ENCODE measurements at places on chromosomes 2 and 18. TPM values are rescaled to one million over a fixed set of nuclear protein-coding genes. Genes with fewer than 3 reads are reported as not detected.

DNA sequence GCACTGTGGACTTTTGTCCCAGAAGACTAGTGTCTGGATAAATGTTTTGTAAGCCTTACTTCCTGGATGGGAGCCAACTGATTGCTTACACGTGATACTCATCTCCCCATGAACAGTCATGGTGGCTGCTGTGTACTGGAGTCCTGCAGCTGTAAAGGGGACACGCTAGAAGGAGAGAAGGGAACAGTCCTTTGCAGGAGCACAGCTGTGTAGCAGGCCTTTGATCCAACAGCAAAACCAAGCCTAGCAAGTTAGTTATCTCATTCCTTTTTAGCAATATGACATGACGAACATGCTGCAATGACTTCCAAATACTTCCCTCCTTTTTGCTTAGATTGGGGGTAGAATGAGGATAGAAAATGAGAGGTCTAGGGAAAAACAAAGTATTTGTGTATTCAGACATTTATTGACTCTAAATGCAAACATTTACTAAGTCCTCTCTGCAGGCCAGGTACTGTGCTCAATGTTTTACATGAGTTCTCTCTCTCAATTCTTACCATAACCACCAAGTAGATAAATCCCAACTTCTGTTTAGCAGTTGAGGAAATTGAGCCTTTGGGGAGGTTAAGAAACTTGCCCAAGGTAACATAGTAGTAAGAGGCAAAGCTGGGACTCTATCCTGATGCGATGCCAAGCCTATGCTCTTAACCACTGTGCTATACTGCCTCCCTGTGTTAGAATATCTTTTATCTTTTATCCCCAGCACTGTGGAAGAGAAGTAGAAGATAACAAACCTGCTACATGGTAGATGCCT lies 55.4 kb upstream of the CD28 start:
- DNase-seq, result no peak

DNA sequence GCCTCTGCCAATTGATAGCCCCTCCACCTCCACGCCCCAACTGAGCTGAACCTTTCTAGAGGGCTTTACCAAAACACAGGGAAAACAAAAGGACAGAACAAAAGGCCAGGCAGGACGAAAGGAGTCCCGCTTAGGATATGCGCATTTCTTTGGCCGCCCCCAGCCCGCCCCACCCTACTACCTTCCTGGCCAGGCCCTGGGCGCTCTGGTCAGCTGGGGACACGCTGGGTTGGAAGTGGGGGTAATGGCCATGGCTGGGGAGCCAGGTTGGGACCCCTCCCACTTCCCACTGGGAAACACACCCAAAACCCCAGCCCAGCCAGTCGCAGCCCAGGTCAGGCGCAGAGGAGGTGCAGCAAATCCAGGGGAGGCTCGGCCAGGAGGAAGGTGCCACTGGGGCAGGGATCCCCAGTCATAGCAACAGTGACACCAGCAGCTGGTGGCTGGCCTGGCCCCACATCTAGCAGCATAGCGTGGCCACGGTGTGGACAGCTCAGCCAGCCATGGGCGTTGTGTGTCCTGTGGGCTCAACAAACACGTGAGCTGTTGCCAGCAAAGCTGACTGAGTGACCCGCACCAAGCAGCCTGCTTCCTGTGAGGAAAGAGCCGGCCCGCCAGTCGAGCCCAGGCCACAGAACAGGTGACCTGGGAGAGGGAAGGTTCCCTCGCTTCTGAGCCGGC lies 24.6 kb upstream of the B3GNT7 start:
- DNase-seq, result no peak

DNA sequence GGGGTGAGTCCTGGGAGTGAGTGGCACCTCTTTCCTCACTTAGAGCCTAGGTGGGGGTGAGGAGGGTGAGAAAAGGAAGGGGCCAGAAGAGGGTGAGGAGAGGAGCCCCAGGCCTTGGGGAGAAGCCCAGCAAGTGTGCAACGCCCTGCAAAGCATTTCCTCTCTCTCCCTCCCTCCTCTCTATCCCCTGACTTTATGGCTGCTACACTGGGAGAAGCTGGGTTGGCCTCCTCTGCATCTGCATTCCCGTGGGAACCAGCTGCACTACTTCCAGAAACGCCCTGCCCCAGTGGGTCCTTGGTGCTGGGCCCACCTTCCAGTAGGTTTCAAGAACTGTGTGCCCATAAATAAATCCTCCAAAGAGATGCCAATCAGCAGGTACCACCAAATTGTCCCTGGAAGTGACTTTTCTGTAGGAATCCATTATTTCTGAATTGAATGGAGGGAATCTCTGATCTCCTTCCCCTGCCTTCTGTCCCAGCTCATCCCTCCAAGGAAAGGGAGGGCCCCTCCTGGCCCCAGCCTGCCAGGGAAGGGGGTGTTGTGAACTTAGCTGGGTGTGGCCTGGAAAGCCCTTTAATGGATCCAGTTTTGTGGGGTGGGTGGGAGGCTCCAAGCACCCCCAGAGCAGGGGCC lies 95.7 kb upstream of the BOD1L2 start:
- no peak for DNase-seq

DNA sequence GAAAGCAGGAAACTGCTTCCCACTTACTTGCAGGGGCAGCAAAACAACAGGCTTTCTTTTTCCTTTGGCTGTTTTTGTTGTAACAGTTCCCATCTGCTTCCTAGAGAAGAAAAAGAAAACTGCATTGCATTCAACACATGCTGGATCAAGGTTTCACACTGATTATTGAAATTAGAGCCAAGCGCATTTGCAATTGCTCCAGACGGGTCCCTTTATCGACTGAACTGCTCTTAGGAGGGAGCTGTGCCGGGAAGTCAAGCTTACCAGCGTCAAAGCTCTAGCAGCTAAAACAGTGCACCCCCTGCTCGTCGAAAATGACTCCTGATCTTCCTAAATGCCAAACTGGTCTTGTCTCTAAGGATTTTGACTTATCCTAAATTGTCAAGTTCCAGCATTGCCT lies 164.0 kb upstream of the SESTD1 start:
- DNase-seq, result no peak

DNA sequence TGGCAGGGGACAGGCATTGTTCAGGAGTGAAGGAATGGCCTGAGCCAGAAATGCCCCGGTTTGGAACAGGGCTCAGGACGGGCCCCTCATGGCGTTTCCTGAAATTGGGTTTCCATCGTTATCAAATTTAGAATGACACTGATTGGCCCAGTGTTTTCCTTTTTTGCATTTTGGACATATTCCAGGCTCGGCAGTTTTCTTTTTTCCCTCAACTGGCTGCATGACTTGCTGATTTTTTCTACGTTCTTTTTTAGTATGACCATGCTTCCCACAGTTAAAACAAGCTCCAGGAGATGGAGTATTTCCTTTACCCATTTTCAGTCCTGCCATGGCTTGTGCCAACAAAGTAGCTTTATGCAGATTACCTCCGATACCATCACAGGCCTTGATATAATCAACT lies 20.4 kb upstream of the LYG2 start:
- no peak for DNase-seq

DNA sequence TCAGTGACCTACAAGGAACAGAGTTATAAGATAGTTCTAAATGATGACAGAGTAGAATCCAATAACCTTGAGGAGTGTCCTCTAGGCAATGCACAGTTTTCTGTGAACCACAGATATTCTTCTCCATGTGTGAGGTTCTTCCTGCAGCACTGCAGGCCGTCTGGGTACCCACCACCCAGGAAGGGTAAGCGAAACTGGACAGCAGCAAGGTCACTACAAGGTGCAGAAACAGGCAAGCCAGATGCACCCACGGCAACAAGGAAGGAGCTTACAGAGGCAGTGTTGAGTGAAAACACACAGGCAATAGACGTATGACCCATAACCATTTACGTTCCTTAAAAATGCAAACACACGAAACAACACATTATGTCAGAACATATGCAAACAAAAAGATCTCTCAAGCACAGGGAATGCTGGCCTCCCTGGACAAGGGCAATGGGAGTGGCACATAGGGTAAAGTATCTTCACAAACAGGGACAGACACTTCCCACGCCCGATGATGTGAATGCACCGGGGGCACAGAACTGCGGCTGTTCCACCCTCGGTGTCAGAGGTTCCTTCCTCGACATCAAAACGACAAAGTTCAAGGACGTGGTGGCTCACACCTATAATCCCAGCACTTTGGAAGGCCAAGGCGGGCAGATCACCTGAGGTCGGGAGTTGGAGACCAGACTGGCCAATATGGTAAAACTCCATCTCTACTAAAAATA lies 84.1 kb downstream of the NDUFA10 start:
- peak; percentile 22 for DNase-seq

- DNase-seq, result no peak
These were observed 30.2 kb downstream of the PARD3B start for GRCh38 chr2:204575463-204575862.

DNA sequence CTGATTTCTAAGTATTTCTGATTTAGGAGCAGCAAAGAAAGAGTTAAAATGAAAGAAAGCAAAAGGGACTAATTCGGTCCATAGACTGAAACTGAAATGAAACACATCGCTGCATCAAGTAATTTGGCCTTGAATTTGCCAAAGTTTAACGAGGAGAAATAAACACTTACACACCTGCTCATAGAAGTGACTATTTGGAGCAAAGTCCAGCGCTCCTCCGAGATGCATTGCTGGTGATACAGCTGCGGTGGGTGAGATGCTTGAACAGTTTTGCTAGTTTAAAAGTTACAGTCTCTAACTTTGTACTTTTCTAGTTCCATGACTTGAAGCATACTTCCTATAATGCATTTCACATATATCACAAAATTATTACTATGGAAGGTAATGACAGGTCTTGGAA lies 18.3 kb downstream of the GALR1 start:
- DNase-seq, result no peak

DNA sequence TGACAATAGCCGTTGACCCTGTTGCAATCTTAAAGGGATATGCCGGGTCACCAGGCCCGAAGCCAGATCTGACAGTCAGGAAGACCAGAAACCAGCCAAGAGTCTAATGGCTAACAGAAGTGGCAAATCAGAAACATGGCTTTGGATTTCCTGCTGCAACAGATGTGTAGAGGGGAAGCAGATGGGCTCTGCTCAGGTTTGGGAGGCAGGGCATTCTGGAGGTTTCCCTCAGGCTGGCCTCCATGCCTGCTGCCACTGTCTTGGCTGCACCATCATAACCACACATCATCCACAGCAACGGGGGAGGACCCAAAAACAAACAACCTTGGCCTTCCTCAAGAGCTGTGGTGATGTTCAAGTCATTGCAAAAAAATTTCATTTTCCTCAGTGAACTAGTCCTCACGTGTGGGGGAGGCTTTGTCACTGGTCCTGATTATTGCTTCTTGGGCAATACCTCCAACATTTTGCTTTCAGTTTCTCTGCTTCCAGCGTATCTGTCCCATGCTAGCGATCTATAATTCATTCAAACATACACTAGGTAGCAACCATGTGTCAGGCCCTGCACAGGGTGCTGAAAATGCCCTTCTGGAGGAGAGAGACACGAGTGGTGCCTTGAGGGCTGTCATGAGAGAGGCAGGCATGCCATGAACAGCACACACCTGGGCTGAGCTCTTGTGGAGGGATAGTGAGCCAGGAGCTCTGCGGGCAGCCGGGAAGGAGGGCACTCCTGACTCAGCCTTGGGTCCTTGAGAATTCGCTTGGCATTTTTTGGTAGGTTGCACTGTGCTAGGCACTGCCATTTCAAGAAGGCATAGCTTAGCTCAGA lies 48.2 kb upstream of the LGALSL start:
- no peak for DNase-seq

GRCh38 chr2:97966545-97967215 lies 29.1 kb downstream of the TMEM131 start:
- no peak for DNase-seq

- DNase-seq, result no peak
These were observed 149.5 kb upstream of the HDAC4 start for GRCh38 chr2:239550357-239550756.

- no peak for DNase-seq
These were observed 173.7 kb downstream of the ACKR3 start for GRCh38 chr2:236743039-236743920.

DNA sequence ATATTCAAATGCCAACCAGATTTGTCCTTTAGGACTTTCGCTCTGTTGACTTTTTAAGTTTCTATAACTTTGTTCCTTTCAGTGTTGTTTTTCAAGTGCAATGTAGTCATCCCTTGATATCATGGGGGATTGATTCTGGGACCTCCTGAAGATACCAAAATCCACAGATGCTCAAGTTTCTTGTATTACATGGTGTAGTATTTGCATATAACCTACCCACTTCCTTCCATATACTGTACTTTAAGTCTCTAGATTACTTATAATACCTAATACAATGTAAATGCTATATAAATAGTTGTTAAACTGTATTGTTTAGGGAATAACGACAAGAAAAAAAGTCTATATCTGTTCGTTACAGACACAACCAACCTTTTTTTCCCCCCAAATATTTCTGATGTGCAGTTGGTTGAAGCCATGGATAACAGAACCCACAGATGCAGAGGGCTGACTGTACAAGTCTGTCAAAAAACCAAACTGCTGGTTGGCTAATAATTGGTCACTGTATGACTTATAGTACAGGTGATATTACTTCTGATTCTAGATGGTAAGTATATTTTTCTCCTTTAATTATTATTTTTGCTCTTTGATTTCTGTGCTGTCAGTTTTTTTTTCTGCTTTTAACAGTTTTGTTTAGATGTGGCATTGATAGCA lies 201.7 kb upstream of the STON1 start:
- no peak for DNase-seq

GRCh38 chr2:121746071-121746578 lies 9.3 kb upstream of the TSN start:
- no peak for DNase-seq

GRCh38 chr18:471716-472115 lies 28.8 kb downstream of the COLEC12 start:
- DNase-seq, result no peak

Gene PDCD1
- 0.27 TPM for total RNA-seq

Gene MARCHF4
- total RNA-seq, result not detected
